EH (cell line): ENCODE measurements at places on chromosomes 4 and X.

- DNase-seq, result no peak
Measured at GRCh38 chrX:47380268-47380667, 9.9 kb downstream of the ZNF157 start.

DNA sequence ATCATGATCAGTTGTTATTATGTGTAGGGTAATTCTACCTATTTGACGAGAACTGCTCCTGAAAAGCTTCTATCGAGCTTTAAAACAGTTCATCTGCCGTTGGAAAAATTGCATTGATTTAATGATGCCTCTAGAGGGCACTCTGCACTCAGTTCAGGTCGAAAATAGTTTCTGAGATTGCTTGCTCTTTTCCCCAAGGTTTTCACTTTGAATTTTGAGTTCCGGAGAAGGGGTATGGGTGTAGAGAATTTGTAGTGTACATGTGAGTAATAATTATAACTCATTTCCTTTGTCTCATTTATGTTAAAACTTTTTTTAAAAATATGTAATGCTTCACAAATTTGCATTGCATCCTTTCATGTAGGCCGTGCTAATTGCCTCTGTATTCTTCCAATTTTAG lies 28.4 kb upstream of the TNIP3 start:
- DNase-seq, result peak; percentile 53

DNA sequence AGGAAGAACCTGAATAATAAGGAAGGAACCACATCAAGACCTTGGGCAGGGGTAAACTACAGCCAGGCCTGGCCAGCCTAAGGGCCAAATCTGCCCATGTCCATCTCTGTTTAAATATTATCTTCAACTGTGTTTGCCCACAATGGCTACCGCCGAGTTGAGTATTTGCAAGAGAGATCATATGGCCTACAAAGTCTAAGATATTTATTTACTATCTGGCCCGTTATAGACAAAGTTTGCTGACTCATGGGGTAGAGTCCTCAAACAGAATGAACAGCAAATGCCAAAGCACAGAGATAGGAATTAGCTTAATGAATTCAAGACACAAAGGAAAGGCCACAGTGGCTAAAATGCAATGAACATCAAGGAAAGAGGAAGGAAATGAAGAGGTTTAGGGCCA lies 44.8 kb downstream of the RPS6KA3 start:
- peak; percentile 33 for DNase-seq

DNA sequence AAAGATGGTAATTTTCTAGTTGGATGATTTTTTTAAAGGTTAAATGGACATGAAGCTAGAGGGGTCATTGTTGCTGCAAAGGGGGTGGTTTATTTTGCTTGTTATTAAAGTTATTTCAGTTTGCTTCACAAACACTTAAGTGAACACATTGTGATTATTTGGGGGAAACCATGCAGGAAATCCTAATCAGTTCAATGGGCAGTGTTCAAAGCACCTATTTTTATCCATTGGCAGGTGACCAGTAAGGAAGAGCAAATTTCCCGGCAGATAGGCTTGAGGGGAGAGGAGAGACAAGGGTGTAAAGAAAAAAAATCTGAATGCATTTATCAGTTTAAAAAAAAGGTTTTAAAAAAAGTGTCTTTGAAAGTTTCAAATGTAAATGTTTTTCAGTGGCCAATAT lies 17.6 kb downstream of the GPR174 start:
- no peak for DNase-seq

DNA sequence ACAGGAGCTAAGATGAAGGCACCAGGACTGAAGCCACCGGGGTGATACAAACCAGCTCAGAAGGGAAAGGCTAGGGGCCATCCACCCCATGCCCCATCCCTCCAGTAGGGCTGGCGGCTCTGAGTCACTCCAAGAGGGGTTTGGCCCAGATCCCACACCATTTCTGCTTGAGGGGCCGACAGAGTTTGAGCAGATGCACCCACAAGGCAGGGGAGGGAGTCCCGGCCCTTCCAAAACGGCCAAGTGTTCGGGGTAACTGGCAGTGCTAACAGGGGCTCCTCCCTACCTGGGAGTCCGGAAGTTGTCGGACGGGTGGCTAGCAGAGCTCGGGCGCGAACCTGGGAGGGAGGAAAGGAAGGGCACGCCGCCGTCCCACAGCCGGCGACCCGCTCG lies 412 bp downstream of the SLC10A3 start:
- peak; percentile 70 for DNase-seq

DNA sequence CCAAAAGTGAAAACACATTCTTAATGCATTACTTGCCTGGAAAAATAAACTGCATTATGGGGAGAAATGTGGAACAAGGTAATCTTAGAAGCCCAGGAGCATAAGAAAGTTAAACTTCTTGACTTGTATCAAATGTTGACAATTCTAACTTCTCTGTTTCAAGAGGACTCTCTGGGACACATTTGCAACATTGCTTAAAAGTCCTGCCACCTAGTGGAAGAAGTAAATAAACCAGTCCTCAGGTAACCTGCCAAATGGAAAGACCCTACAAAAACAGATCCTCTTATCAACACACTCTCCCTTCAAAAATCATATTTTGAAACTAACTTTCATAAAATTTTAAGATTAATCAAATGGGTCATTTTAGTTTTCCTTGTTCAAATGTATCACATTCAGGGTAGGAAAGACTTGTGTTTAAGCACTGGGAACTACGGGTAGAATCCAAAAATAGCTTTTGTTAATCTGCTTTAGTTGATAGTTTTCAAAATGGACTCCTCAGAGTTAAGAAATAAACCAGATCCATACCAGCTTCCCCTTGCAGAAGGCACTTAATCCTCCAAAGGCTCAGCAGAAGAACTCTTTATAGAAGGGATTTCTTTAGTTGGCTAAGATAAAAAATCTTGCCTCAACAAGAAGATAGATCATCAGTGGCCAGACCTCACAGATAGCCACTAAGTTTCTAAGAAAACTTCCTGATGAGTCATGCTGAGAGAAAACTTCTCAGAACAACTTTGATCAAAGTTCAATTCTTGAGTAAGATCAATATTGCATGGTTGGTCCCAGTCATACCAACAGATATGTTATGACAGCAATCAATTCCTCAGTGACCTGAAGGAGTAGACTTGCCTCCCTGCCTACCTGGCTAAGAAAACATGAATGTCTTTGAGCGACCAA lies 141.7 kb downstream of the HHIP start:
- DNase-seq, result peak; percentile 50
